Memory B cell (primary cell): ENCODE measurements at places on chromosomes 4 and X.

DNA sequence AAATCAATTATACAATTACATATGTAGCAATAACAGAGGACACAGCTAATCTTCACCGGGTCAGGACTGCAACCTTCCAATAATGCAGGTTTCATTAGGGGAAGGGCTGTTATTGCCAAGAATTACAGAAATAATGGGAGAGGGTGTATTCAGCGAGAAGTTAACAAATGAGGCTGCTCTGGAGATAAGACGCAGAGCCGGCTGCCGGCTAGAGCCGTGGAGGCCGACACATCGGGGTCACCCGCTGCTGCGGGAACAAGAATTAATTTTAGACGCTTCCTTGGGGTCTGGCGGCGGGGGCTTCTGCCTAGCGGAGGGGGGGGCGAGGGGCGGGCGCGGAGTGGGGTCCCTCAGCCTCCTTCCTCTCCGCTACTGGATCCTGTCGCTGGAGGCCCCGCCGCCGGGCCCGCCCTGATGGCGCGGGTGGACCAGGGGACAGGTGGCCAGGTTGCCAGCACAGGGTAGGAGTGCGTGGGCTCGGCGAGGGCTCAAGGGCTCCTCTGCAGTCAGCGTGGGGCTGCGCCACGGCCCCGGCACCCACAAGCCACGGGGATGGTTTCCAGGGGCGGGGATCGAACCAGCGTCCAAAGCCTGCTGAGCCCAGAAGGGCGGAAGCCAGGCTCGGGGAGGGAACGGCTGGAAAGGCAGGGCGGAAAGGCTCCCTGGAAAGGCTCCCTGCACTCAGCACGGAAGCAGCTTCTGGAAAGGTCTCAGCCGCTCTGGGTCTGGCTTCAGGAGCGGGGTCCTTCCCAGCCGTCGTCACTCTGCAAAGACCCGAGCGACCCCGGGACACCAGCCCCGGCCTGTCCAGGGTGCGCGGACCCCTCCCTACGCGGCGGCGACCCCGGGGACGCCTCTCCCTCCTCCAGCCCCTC is 113.8 kb upstream of the NKX1-1 start:
- DNase-seq: no peak

DNA sequence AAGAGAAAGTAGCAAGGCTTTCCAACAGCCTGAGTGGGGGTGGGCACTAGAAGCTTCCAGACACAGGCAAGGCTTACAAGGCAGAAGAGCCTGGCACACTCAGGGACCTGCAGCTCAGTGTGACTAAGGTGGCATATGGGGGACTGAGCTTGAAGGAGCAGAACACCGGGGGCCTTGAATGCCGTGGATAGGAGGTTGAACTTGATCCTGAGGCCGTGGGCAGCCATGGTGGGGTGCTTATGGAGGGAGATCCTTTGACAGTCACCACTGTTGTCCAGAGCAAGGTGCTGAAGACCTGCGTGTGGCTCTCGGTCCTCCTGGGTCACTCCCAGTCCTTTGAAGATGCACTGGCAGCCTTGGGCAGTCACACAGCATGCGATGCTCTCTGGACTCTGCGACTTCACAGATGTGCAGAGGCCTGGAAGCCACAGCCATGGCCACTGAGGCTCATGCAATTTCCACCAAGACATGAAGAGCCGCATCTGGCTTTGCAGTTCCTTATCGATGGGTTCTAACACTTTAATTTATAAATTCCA is 18.3 kb downstream of the C4orf50 start:
- DNase-seq: no peak

- no peak for DNase-seq
These were observed 24.9 kb downstream of the WDR1 start for GRCh38 chr4:10091531-10092181.

GRCh38 chrX:1153940-1154339 is 58.5 kb downstream of the CRLF2 start:
- DNase-seq: no peak

DNA sequence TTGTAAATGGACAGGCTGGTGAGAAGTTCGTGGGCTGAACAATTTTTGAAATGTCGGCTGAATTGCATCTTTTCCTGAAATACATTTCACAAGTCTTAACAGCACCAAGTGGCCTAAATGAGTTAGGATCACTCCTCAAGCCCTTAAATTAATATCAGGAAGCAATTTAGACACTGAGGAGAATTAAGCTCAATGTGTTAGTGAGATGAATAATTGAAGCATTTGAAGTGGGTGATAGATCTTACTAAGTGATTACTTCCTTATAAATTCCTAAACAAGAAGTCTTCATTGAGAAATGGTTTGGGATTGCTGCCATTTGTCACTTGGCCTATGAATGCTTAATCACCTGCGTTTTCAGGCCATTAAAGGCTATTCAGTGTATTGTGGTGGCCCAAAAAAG is 116.8 kb downstream of the NAA11 start:
- DNase-seq: no peak

DNA sequence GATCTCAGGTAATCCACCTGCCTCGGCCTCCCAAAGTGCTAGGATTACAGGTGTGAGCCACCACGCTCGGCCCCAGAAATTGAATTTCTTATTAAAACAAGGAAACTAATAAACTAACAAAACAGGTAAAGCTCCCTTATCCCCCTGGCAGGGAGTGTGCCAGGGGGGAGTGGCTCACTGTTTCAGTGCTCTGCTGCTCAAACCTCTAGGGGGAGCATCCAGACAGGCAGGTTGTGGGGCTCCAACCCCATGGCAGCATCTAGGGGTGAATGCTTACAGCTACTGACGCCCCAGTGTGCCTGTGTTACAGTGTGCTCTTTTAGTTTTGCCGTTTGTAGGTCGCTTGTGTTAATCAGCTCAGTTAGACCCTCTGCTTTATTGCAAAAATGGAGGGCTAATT is 605.0 kb downstream of the GABRG1 start:
- DNase-seq: no peak

- DNase-seq: no peak
These were observed 345.9 kb upstream of the NOCT start for GRCh38 chr4:138669479-138670315.

DNA sequence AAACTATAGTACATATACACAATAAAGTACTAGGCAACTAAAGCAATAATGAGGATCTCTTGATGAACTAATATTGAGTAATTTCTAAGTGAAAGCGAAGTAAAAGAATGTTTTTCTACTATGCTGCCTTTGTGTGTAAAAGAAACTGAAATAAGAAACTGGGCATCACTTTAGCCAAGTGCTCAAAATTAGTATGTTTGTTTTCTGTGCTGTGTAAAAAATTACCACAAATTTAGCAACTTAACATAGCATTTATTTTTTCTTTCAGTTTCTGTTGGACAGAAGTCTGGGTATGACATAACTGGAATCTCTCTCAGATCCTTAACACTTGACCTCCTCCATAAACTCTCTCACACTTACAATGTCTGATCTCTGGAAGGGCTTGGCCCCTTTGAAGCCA is 687.1 kb upstream of the MAGEB2 start:
- DNase-seq: no peak

DNA sequence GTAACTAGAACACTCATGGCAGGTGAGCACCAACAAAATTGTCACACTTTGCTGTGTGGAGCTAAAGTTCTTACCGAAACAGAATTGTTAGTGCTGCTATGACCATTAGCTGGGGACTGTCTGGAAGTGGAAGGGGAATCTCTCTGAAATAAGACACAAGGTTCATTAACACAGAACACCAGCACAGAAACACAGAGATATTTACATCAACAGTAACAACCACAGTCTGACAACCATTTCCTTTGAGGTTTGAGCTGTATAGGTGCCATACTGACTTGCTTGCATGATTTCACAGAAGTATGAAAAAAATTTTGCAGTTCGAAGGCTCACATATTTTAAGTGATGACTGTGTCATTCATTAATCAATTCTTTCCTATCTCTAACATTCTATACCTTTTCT is 109.8 kb downstream of the NYX start:
- DNase-seq: no peak

GRCh38 chrX:9707306-9708033 is 58.2 kb downstream of the GPR143 start:
- DNase-seq: no peak

GRCh38 chr4:8009710-8010511 is 70.2 kb upstream of the AFAP1 start:
- no peak for DNase-seq

- no peak for DNase-seq
These were observed 376.4 kb upstream of the NOCT start for GRCh38 chr4:138639018-138639741.

GRCh38 chrX:149504915-149505651 is at the start of gene IDS:
Gene IDS (minus strand): TSS chrX:149505306. CDS start chrX:149505137, 169 bp downstream.
- DNase-seq: peak; percentile 81

GRCh38 chr4:34365946-34366345 is 1878.4 kb downstream of the ARAP2 start:
- no peak for DNase-seq
